ENCODE measurements at places on chromosomes 7 and 10.

- DNase-seq = no peak
These were observed 9.2 kb downstream of the SNX13 start for GRCh38 chr7:17931069-17931468.

GRCh38 chr7:27953777-27954176 lies 213.8 kb downstream of the TAX1BP1 start:
- no peak for DNase-seq

- DNase-seq = no peak
These were observed 199.5 kb downstream of the PTEN start for GRCh38 chr10:88062798-88063472.

GRCh38 chr7:16055263-16055976 lies 365.9 kb downstream of the CRPPA start:
- DNase-seq = no peak

DNA sequence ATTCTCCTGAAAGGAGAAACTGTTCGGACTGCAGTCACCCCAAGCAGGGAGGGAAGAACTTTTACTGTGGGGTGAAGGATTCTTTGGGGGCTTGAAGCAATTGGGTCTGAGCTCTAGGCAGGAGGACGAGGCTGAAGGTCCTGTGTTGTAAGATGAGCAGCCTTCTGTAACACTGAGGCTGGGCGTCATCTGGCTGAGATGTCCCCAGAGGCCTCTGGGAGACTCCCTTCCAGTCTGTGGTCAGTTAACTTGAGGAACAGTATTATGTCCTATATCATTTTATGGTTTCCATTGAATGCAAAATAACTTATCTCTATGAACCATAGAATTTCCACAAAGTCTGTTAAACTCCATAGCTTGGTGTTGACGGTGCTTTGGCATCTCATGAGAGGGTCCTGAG lies 26.3 kb downstream of the FIGNL1 start:
- no peak for DNase-seq
